ENCODE measurements at places on chromosomes 2 and 18. TPM values are rescaled to one million over a fixed set of nuclear protein-coding genes. Genes with fewer than 3 reads are reported as not detected.
A peak's percentile ranks its signal among the peaks of the same experiment; 100 is the strongest.

The ACTR1B gene
- 81.2 TPM for total RNA-seq

The SFTPB gene
- not detected for total RNA-seq

The CD226 gene
- total RNA-seq, result 1.0 TPM

The SOX11 gene
- total RNA-seq, result not detected

The BCL11A gene
- total RNA-seq, result under 0.01 TPM

The DNER gene
- not detected for total RNA-seq

GRCh38 chr2:30188292-30188691 is 41.5 kb downstream of the YPEL5 start:
- no peak for DNase-seq

GRCh38 chr2:46748121-46748520 is 167.5 kb downstream of the MCFD2 start:
- no peak for DNase-seq

DNA sequence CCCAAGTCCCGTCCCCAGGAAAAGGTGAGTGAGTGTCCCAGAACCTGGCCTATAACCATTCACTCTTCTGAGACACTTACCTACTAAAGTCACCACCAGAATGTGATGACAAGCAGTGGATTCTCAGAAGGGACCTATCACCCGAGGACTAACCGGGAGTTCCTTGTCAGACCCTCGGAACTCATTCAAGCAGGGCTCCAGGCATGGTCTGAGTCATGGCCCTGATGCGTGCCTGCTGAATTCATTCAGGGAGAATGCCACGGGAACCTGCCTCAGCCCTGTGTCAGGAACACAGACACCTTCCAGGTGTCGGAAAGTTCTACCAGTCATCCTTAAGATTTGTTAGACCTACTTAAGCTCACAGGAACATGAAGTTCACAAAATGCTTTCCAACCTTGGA is 29.8 kb downstream of the ALPK2 start:
- no peak for DNase-seq

- DNase-seq, result peak; percentile 70
Measured at GRCh38 chr18:46148810-46149209, 44.6 kb downstream of the HAUS1 start.

GRCh38 chr2:158649846-158650245 is 145.3 kb upstream of the DAPL1 start:
- no peak for DNase-seq

- DNase-seq, result no peak
Measured at GRCh38 chr2:183227176-183227575, 102.9 kb downstream of the NUP35 start.

DNA sequence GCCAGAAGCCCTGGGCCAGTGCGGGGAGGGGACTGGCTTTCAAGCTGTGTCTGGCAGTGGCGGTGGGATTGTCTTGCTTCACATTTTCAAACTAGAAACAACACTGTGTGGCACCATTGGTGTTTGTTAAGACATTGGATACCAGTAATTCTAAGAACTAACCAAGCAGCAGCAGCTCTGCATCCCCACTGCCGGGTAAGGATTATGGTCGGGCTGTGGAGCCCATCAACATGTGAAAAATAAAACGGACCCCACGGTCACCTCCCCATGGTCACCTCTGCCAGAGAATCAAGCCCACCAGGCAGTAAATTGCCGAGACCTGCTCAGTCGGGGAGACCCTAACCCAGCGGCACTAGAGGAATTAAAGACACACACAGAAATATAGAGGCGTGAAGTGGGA is 65.3 kb downstream of the C18orf63 start:
- no peak for DNase-seq

DNA sequence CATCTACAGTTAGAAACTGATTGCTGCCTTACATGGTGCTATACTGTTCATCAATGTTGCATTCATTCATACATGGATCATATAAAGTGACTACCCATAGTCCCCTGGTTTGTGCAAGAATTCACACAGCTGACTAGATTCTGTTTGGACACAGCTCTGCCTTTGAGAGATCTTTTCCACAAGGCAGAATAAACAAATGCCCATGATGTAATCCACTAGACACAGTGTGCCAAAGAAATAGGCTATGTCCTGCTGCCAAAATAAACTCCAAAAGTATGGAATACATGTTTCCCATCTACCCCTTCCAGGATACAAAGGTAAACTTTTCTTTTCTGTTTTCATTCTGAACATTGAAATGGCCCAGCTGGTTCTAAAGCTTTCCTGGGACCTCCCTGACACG is 269.4 kb upstream of the CHAC2 start:
- DNase-seq, result no peak

Data from dermis blood vessel endothelial cell (primary cell).